ENCODE measurements at places on chromosomes 2 and 18.
A peak's percentile ranks its signal among the peaks of the same experiment; 100 is the strongest.

- peak; percentile 15 for DNase-seq
These were observed 5.9 kb downstream of the NR4A2 start for GRCh38 chr2:156326526-156327095.

- DNase-seq: no peak
These were observed 4.1 kb upstream of the RPIA start for GRCh38 chr2:88687384-88687783.

DNA sequence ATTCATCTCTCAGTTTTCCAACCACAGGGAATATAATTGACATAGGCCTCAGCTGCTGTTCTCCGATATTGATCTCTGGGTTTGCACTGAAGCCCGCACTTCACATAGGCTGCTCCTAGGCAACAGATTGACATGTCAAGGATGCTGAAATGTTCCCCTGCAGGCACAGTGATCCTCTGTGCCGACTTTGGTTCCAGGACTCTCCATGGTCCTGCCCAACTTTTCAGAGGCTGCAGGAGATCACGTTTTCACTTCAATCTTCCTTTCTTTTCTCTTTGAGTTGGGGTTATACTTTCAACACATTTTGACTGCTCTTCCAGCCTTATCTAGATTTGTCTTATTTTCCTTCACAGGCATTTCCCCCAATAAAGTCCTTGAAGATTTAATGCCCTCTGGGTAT lies 1361.0 kb downstream of the DSC3 start:
- DNase-seq: no peak

GRCh38 chr2:188243381-188243780 lies 48.3 kb upstream of the GULP1 start:
- no peak for DNase-seq

DNA sequence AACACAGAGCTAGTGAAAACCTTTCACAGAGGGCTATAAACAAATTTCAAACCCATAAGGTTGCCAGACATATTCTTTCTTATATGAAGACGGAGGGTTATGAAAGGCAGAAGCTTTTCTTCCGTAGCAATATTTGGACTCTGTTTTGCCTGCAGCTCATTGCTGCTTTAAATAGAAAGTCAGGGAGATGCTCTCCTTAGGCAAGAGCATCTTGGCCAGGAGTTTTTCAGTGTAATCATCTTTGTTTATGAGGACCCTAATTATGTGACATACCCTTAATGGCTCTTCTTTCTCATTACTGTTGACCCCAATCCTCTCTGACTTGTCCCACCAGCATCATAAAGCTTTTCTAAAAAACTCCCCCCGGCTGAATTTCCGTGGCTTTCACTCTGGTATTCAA lies 433.4 kb upstream of the NRXN1 start:
- DNase-seq: no peak

DNA sequence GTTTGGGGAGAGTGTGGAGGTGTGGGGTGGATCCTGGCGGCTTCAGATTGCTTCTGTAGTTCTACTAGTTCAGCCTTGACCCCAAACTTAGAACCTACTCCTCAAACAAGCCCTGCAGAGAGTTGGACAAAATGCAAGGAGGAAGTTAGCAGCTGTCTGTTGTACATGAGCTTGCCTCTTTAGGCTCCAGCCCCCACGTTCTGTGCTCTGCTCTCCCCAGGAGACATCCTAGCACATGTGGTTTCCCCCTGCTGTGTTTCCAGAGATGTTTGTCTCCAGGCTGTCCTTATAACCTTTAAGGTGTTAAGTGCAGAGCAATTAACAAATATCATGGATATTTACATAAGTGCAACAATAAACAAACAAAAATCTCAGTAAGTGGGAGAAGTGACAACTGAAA lies 111.1 kb downstream of the ACOXL start:
- no peak for DNase-seq

GRCh38 chr2:226915846-226916360 lies 80.0 kb downstream of the RHBDD1 start:
- DNase-seq: no peak

DNA sequence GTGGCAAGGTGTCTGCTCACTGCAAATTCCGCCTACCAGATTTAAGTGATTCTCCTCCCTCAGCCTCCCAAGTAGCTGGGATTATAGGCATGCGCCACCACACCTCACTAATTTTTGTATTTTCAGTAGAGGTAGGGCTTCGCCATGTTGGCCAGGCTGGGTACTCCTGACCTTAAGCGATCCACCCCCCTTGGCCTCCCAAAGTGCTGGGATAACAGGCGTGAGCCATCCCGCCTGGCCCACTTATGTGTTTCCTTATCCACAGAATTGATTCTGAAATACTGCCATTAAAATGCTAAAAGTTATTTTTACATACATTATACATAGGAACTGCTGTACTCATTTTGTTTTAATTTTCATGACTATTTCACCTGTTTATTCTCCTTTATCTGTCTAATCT lies 529.7 kb upstream of the CDH7 start:
- DNase-seq: no peak

GRCh38 chr2:210363261-210363660 lies 48.3 kb upstream of the MYL1 start:
- DNase-seq: no peak

DNA sequence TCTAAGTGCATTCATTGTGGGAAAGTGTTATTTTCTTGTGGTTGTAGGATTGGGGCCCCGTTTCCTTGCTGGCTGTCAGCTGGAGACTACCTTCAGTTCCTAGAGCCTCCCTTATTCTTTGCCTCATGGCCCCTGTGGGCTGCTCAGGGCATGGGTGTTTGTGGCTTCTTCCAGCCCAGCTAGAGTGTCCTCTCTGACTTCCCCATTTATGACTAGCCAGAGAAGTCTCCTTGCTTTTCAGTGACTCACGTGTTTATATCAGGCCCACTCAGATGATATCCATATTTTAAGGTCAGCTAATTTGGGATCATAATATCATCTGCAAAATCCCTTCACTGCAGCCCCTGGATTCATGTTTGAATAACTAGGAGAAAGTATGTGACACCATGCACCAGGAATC lies 62.8 kb downstream of the DTNA start:
- no peak for DNase-seq

DNA sequence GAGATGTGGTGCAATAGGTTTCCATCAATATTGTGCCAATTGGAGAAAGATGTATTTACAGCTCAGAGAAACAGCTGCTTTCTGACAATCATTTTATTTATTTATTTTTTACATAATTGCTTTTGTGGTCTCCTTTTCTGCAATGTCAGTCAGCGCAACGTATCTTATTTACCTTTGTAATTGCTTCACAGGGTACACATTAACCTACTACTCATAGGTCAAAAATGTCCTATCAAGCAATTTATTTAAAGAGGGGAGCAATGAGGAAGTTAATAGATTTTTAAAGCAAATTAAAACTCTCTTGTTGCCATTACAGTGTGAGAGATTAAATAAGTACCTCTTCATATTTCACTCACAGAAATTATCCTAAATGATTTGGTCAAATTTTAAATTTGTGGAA lies 291.0 kb downstream of the CALCRL start:
- DNase-seq: no peak

- no peak for DNase-seq
These were observed 142.6 kb upstream of the SPRED2 start for GRCh38 chr2:65574993-65575392.

GRCh38 chr2:7795778-7796563 lies 878.8 kb downstream of the RNF144A start:
- DNase-seq: no peak

DNA sequence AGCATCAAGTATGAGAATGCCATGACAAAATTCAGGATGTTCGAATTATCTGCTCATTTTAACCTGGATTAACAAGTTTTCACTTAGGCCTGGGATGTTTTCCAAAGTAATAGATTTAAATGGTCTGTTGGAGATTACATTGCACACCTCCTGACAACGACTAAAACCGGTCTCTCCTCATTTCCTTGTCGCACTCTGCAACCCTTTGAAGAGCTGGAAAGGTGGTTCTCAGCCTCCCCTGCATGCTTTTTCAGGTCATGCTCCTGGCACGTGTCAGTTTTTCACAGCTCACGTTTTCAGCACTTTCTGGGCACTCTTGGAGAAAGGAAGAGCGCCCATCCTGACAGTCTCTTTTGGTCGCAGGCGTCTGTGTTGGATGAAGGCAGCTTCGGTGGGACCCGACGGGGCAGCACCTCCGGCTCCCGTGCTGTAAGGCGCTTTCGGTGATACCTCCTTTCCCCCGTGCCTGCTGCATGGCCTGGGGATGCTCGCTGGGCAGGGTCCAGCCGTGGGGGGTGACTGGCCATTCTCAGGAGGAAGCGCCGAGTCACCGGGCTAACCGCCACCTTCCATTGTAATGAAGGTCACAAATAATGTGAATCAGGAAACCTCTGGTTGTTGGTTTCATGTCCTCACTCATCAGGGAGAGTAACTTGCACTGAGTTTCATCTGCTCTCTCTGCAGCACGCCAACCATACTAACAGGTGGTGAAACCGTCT lies 63.5 kb upstream of the RBM44 start:
- no peak for DNase-seq

DNA sequence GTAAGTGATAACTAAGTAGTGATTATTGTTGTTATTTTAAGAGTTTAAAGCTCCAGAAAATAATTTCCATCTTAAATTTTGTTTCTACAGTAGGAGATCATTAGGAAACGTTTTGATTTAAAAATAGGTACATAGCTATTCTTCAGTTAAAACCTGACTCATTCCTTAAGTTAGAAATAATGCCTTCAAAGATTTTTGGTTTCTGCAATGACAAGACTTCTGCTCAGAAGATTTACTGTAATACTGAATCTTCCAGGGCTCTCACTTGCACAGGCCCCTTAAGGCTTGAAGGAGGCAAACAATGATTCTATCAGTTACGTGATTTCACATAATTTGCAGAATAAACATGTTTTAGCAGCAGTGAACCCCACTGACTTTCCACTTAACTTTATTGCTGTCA lies 333.7 kb downstream of the RAD51AP2 start:
- DNase-seq: no peak

GRCh38 chr2:122319539-122320132 lies 564.2 kb downstream of the TSN start:
- DNase-seq: no peak

GRCh38 chr18:65755616-65756015 lies 4.8 kb downstream of the CDH7 start:
- no peak for DNase-seq

DNA sequence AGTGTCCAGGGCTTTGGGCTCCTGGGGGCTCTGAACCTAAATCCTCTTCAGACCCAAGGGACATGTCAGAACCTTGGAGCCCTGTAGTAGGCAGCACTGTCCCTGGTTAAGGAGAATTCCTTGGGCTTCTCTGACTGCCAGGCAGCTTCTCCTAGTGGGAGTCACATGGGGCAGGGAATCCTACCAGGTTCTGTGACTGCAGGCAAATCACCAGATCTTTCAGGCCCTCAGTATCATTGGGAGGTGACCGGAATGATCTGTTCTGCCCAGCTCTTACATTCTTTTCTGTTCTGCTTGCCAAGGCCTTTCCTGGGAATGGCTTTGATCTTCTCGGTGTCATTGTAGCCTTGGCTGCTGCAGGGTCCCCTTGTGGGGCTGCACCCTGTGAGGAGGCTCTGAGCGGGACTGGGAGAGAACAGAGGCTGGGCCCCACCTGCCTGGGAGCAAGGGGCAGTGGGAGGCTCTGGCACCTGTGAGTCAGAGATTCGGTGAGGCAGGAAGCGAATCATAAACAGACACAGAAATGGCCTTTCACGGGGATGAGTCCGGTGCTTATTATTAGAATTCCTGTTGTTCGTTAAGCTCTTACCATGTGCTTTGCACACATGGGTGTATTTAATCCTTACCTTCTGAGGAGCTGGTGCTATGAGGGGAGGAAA lies 14.1 kb downstream of the CEP68 start:
- DNase-seq: no peak

DNA sequence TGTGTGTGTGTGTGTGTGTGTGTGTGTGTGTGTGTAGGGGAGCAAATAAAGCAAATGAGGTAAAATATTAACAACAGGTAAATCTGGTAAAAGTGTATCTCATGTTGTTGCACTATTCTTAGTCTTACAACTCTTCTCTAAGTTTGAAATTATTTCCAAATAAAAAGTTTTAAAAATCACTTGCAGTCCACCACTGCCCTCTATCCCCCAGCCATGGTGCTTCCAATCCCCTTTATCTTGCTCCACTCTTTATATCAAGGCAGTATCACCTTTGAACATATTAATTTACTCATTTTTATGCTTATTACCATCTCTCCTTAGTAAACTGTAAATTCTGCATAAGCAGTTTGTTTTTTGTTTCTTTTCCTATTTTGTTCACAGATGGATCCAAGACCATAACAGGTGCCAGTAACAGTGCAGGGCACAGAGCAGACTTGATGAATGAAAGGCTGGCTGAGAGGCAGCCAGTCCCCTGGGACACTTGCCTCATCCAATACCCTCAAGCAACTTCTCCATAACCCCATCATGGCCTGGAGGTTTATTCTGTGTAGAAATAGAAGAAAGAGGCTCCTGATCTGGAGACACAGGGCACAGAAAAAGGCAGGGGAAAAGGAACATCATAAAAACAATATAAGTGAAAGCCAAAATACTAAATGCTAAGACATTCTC lies 67.6 kb downstream of the LDAH start:
- no peak for DNase-seq

DNA sequence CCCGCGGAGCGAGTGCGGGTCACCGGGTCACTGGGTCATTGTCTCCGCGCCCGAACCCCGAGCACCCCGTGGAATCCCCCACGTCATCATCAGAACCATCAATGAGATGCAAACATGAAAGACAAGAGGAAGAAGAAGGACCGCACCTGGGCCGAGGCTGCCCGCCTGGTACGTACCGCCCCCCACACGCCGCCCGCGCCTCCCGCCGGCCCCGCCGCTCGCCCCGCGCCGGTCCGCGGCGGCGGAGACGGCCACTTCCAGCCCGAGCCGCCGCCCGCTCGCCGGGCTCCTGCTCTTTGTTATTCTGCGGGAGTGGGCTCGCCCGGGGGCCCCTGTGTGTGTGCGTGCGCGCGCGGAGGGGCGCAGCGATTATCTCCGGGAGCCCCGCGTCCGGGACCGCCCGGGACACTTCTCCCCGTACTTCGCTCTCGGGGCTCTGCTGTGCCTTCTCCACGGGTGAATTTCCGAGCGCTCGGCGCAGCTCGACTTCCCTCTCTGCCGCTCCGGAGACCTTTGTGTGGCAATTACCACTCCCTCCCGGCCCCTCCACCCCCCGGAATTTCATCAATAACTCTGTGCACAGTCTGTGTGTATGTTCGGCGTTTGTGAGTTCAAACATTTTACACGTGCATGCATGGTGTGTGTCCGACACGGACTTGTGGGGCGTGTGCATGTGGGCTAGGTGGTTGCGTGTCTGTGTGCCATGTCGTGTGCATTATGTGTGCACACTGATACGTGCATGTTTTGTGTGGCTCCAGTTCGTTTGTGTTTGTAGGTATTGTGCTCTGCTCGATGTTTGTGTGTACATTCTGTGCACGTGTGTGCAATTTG lies 714 bp downstream of the ASXL3 start:
- no peak for DNase-seq

GRCh38 chr18:58110398-58110797 lies 66.4 kb downstream of the NEDD4L start:
- DNase-seq: no peak

- DNase-seq: no peak
These were observed 101.7 kb upstream of the ETAA1 start for GRCh38 chr2:67295406-67295805.

DNA sequence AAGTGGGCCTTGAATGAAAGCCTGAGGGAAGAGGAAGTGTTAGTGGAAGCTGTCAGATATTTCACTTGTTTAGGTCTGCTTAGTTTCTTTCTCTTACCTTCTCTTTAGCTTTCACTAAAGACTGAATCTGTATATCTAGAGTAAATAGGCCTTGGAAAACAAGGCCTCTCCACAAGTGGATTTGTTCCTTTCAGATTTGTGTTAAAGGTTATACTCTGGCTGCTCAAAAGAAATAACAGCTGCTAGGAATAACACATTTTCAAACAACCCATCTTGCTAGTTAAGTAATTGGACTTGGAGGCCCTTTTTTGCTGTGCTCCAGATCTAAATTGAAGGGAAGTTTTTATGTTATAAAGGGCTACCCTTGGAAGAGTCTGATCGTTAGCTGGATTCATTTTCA lies 236.3 kb downstream of the KIAA1328 start:
- no peak for DNase-seq
